Vagina (tissue), 2 donors: ENCODE measurements at places on chromosomes 3 and 15.

GRCh38 chr3:112606098-112606497 is 34.8 kb downstream of the CCDC80 start:
- H3K27ac ChIP-seq, result no peak overlapping the region
- DNase-seq, result no peak
- peaks cover 6% of the 10 kb centered on the region for H3K4me1 ChIP-seq
- no peaks in the 10 kb centered on the region for H3K27me3 ChIP-seq

GRCh38 chr15:72163719-72164118 is 33.9 kb downstream of the GRAMD2A start:
- H3K4me1 ChIP-seq, result no peaks in the 10 kb centered on the region
- no peak overlapping the region for H3K4me3 ChIP-seq
- H3K27ac ChIP-seq, result no peak overlapping the region
- no peaks in the 10 kb centered on the region for H3K27me3 ChIP-seq
- no peak for DNase-seq

GRCh38 chr3:120503727-120504616 is 53.2 kb upstream of the FSTL1 start:
- H3K4me3 ChIP-seq, result no peak overlapping the region
- DNase-seq, result no peak
- peaks cover 10% of the 10 kb centered on the region for H3K4me1 ChIP-seq

DNA sequence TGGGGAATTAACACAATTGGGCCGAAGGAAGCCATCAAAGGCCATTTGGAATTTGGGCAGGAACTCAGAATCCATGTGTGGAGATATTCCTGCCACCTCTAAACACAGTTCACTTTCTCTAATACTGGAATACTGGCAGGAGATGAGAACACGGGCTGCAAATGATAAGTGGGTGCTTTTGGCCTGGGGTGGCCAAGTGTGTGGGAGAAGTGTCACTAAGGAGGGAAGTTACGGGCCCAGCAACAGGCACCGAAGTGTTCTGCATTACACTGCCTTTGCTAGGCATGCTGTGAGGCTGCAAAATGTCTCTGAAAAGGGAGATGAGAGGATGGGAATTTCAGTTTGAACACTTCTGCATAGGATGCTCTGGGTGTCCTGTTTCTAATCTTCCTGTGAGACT is 89.4 kb upstream of the FEZF2 start:
- H3K4me1 ChIP-seq, result no peaks in the 10 kb centered on the region
- H3K36me3 ChIP-seq, result no peaks in the 10 kb centered on the region
- DNase-seq, result no peak
- no peaks in the 10 kb centered on the region for H3K27me3 ChIP-seq
- no peak overlapping the region for H3K27ac ChIP-seq

- H3K36me3 ChIP-seq, result no peaks in the 10 kb centered on the region
- H3K4me3 ChIP-seq, result no peak overlapping the region
- H3K27me3 ChIP-seq, result no peaks in the 10 kb centered on the region
Measured at GRCh38 chr3:58084788-58085543, 76.7 kb downstream of the FLNB start.

DNA sequence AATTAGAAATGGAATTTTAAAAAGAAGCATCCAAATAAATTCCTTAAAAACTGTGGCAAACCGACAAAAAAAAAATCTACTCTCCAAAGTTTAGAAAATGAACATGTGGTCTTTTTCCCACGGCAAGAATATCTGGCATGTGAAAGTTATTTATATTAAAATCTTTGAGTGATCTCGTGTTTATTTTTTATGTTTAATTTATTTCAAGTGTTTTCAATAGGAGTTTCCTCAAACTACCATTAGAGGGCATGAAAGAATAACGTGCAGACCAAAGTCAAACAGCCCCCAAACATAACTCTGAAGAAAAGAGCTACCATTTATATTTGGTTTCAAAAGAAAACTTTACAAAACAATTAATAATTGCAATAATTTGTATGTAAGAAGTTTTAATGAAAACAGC is 286.4 kb downstream of the ZIC4 start:
- H3K27ac ChIP-seq, result no peak overlapping the region
- no peaks in the 10 kb centered on the region for H3K4me1 ChIP-seq
- no peak for DNase-seq
- H3K27me3 ChIP-seq, result no peaks in the 10 kb centered on the region

DNA sequence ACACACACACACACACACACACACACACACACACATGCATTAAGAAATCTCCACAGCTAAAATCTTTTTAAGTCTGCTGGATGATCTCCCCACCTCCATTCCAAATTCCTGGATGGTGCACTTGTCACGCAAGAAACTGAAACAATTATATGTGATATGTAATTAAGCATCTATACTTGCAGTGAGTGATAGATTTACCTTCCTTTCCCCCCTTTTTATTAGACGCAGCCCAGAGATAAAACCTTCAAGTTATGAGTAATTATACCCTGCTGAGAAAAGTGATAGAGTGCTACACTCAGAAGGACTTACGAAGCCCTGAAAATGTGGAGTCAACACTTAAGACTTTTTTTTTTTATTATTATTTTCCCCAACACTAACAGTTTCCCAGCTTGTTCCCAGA is 255.2 kb downstream of the LSAMP start:
- no peak overlapping the region for H3K27ac ChIP-seq
- H3K27me3 ChIP-seq, result no peaks in the 10 kb centered on the region
- no peak for DNase-seq

GRCh38 chr3:33064929-33065328 is 32.0 kb downstream of the GLB1 start:
- H3K27me3 ChIP-seq, result no peaks in the 10 kb centered on the region
- no peak overlapping the region for H3K4me3 ChIP-seq
- H3K4me1 ChIP-seq, result peaks cover 10% of the 10 kb centered on the region
- peaks cover 38% of the 10 kb centered on the region for H3K36me3 ChIP-seq
- no peak for DNase-seq
- no peak overlapping the region for H3K27ac ChIP-seq

DNA sequence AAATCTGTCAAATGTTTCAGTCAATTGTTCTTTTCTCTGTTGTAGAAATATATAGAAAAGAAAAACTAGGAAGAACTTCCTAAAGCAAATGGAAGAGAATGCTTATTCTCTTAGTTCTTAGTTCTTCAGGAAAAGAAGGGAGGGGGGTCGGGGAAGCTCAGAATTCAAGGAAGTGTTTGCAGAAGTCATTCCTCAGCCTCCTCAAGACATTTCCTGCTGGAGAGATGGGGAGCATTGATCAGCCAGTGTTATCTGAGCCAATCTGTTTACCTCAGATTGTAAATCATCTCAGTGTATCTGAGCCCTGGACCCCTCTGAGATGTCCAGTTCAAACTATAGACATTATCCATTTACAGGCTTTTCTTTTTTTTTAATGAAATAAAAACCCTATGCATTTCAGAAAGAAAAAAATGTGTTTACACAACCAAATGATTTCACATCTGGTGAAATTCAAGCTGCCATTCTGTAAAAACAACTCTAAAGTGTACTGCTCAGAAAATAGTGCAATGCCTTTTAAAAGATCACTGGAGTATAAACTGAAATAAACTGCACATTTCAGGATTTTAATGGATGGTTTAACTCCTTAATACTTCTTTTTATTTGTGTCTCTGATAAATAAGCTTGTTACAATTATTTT is 460.7 kb downstream of the ROBO1 start:
- H3K27ac ChIP-seq, result no peak overlapping the region
- H3K36me3 ChIP-seq, result no peaks in the 10 kb centered on the region
- H3K4me3 ChIP-seq, result no peak overlapping the region
- H3K27me3 ChIP-seq, result no peaks in the 10 kb centered on the region
- no peak for DNase-seq
- no peaks in the 10 kb centered on the region for H3K4me1 ChIP-seq

- H3K4me3 ChIP-seq, result no peak overlapping the region
- no peak for DNase-seq
- H3K4me1 ChIP-seq, result no peaks in the 10 kb centered on the region
- no peaks in the 10 kb centered on the region for H3K36me3 ChIP-seq
- H3K27me3 ChIP-seq, result no peaks in the 10 kb centered on the region
Measured at GRCh38 chr15:38810686-38811085, 246.1 kb upstream of the RASGRP1 start.

GRCh38 chr3:193347521-193348501 is 30.7 kb downstream of the ATP13A5 start:
- no peak overlapping the region for H3K27ac ChIP-seq
- no peaks in the 10 kb centered on the region for H3K36me3 ChIP-seq
- no peak overlapping the region for H3K4me3 ChIP-seq
- no peaks in the 10 kb centered on the region for H3K27me3 ChIP-seq
- H3K4me1 ChIP-seq, result no peaks in the 10 kb centered on the region
- DNase-seq, result no peak

DNA sequence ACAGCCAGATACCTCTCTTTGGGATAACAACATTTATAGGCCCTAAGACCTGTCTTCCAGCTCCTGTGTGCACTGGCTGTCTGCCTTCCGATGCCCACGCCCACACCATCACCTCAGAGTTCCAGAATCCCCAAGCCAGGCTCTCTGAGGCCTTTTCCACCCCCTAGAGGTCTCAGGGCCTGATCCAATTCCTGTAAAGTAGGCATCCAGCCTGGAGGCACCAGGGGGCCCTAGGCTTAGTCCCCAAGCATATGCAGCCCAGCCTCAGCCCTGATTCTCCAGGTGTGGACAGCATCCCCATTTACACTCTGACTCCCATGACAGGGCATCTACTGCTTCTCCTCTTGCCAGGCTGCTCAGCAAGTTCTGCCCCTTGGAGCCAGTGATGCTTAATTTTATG is 72.7 kb upstream of the CORO2B start:
- peaks cover 5% of the 10 kb centered on the region for H3K4me1 ChIP-seq
- no peak overlapping the region for H3K27ac ChIP-seq
- no peaks in the 10 kb centered on the region for H3K27me3 ChIP-seq
- no peaks in the 10 kb centered on the region for H3K36me3 ChIP-seq
- H3K4me3 ChIP-seq, result no peak overlapping the region

DNA sequence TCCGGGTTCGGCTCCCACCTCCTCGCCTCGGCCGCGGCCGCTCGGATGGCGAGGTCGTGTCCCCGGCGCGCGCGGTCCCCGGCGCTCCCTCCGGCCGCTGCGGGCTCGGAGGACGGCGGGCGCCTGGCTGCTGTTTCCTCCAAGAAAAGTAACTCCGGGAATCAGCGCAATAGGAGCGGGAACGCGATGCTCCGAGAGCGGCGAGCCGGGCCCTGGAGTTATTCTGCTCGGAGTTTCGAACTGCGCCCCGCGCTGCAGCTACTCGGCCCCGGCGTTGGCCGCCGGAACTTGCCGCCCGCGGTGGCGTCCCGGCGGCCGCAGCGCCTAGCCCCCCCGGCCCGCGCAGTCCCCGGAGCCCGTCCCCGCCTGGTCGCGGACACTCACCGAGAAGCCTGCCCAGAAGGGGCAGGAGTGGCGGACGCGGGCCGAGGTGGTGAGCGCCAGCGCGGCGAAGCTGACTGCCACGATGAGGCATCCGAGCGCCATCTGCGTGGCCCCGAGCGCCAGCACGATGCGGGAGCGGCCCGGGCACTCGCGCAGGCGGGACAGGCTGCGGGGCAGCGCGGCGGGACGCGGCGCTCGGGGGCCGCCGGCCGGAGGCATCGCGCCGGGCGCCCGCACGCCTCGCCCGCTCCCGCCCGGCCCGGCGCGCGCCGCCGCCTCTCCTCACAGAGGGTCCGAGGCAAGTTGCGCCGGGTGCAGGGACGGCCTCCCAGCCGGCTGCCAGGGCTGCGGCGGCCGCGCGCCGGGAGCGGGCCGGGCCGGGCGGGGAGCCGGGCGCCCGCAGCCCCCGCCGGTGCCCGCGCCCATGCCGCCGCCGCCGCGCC is 251.9 kb downstream of the TJP1 start:
- DNase-seq, result no peak
- H3K27me3 ChIP-seq, result no peaks in the 10 kb centered on the region
- H3K27ac ChIP-seq, result no peak overlapping the region
- no peaks in the 10 kb centered on the region for H3K36me3 ChIP-seq

GRCh38 chr15:52247461-52247860 is 48.1 kb downstream of the MYO5C start:
- no peak overlapping the region for H3K4me3 ChIP-seq
- no peak for DNase-seq
- H3K4me1 ChIP-seq, result peaks cover under 1% of the 10 kb centered on the region
- no peak overlapping the region for H3K27ac ChIP-seq

DNA sequence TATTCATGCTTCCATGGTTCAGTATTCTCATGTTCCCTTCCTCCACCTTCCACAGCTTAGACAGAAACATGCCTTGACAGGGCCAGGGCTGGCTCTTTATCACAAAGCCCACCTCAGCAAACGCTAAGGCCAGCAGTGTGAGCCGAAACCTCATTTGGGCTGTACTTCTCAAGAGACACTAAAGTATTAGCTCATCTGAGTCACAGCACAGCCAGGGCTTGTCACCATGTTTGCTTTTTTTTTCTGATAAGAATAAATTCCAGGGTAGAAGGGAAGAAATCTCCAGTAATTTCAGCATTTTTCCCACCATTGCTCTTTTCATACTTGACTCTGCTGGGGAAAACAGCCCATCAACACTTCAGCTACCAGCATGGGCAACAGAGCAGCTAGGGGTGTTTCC is 95.4 kb downstream of the MYLK start:
- H3K27ac ChIP-seq, result no peak overlapping the region
- no peaks in the 10 kb centered on the region for H3K27me3 ChIP-seq
- peaks cover 4% of the 10 kb centered on the region for H3K4me1 ChIP-seq
- no peak for DNase-seq

GRCh38 chr3:179432451-179432850 is 18.8 kb downstream of the GNB4 start:
- no peaks in the 10 kb centered on the region for H3K36me3 ChIP-seq
- H3K27me3 ChIP-seq, result no peaks in the 10 kb centered on the region
- H3K4me3 ChIP-seq, result no peak overlapping the region

GRCh38 chr15:75666823-75667501 is 19.2 kb downstream of the SNX33 start:
- no peak for DNase-seq
- peak overlapping the region; percentile 91 for H3K27ac ChIP-seq
- no peak overlapping the region for H3K4me3 ChIP-seq
- peaks cover 88% of the 10 kb centered on the region for H3K4me1 ChIP-seq
- no peaks in the 10 kb centered on the region for H3K27me3 ChIP-seq

DNA sequence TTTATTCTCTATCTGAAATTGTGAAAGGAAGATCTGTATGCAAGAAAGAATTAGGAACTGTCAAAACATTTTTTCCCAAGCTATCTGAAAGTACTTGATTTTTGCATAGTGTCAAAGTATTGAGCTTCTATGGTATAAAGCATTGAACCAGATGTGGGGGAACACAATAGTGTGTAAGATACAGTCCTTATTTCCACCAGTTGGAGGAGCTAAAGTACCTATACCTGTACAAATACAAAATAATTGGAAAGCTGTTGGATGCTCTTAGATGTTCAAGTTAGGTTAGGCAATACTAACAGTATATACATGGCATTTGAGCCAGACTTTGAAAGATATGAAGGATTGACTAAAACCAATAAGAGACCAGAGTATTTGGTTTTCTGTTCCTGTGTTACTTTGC is 148.4 kb downstream of the B3GALNT1 start:
- no peak for DNase-seq
- no peak overlapping the region for H3K4me3 ChIP-seq
- no peaks in the 10 kb centered on the region for H3K27me3 ChIP-seq
- H3K36me3 ChIP-seq, result no peaks in the 10 kb centered on the region
- H3K4me1 ChIP-seq, result no peaks in the 10 kb centered on the region
- H3K27ac ChIP-seq, result no peak overlapping the region

- H3K27ac ChIP-seq, result no peak overlapping the region
- H3K4me1 ChIP-seq, result peaks cover 31% of the 10 kb centered on the region
- H3K4me3 ChIP-seq, result no peak overlapping the region
- no peak for DNase-seq
- H3K36me3 ChIP-seq, result no peaks in the 10 kb centered on the region
Measured at GRCh38 chr15:66472176-66472999, 25.2 kb downstream of the SNAPC5 start.

GRCh38 chr3:158352551-158352950 is 218.4 kb upstream of the MLF1 start:
- H3K4me1 ChIP-seq, result no peaks in the 10 kb centered on the region
- H3K4me3 ChIP-seq, result no peak overlapping the region
- H3K36me3 ChIP-seq, result no peaks in the 10 kb centered on the region

- DNase-seq, result no peak
- peaks cover 29% of the 10 kb centered on the region for H3K36me3 ChIP-seq
- no peaks in the 10 kb centered on the region for H3K27me3 ChIP-seq
- H3K27ac ChIP-seq, result no peak overlapping the region
Measured at GRCh38 chr3:18417904-18418572, 7.1 kb downstream of the SATB1 start.
